ENCODE measurements at places on chromosomes 7 and 10.

DNA sequence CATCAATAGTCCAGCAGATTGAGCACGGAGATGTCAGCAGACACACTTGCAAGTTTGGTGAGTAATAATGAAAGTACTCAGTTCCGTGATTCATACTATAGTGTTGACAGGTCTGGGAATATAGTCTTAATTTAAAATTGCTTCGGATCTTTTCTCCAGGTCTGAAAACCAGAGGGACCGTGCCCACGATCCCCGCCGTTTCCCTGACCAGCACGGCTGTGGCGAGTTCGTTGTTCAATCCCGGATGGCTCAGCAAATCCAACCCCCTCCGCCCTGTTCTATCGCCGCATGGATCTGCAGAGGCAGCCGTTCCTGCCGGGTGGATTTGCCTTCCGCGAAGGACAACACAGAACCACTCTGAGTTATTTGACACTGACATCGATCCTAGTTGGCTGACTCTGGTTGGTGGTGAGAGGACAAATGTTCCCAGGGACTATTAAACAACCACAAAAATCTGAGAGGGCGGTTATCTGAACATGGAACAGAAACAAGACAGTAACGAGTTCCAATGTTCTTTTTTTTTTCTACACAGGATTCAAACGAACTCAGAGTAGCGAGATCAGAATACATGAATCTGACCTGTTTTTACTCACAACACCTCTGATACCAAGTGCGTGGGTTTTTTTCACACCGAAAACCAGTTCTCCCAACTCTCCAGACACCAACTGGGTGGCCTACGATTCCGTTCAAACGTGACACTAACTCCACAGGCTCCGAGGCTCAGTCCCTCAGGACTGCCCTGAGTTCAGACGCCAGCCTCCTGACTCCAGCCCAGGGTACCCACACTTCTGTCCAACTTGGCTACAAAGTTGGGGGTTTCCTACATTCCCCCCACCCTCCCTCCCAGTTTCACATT is 52.7 kb downstream of the RBM17 start:
- no peak for DNase-seq

DNA sequence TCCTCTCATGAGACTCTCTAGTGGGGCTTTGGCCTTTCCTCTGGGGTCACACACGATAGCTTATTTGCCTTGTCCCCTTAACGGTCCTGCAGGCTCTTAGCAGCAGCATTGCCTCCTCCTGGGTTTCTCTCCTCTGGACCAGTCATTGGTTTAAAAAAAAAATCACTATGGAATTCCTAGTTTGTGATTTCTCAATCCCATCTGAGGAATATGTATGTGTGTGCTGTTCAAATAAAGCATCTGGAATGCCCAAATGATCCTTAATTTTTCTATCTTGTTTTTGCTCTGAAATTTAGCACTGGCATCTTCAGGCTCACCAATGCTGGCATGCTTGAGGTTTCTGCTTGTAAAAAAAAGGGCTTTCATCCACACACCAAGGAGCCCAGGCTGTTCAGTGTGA is 30.5 kb downstream of the ACTA2 start:
- no peak for DNase-seq

DNA sequence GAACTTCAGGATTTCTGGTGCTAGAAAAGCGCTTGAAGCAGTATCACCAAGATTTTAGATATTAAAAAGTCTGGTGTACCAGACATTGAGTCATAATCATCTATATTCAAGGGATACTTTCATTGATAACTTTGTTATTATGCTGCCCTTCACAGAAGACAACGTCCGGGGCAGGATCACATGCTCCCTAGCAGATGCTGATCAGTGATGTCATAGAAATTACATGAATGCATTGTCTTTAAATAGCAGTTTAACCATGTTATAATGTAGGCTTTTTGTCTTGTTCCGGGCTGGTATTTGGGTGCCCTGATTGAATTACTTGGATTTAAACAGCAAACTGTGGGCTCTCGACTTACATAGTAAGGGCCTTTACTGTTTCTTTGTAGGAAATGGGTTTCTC is 54.0 kb downstream of the VWA2 start:
- no peak for DNase-seq

DNA sequence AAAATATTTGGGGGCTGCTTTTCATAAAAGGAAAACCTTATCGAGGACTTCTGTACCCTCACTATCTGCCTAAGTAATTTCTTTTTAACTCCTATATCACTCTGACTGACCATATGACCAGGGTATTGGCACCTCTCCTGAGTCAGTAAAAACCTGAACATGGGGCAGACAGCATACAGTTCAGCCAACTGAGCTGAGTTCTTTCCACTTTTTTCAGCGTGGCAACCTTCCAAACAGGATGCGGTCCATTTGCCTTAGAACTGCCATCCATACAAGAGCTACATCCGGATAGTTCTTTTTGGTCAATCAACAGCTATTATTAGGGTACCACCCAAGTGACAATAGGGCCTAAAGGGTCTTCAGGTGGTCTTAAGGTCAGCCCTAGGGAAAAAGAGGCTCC is 122.6 kb downstream of the MARCHF5 start:
- no peak for DNase-seq

DNA sequence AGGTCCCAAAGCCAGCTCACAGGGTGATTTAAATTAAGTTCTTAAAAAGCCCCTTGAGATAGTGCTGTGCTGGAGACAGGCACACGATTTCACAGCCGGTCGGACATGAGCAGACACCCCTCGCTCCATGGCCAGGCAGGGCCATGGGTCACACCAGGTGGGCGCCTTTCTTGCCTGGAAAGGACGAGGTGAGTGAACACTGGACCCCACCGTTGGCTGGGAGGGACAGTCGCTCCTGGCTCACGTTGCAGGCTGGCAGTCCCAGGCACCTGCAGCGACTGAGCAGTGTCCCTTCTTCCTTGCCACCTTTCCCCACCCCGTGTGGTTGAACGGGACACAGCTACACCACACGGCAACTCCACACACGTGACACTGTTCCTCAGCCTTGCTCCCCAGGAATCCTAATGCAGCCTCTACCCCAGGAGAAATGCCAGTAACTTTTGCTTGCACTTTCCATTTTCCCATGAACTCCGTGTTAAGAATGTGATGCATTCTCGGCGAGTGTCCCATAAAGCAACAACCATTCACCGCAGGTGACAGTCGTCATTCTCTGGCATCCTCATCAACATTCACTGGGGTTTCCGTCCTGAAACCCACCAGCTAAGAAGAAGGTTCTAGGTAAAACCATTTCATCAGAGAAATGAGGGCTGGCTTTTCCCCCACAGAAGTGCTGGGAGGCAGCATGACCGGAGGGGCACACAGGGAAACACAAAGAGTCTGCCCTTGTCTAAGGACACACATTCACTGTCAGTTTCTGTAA is 217.4 kb downstream of the ZMYND11 start:
- DNase-seq, result no peak

DNA sequence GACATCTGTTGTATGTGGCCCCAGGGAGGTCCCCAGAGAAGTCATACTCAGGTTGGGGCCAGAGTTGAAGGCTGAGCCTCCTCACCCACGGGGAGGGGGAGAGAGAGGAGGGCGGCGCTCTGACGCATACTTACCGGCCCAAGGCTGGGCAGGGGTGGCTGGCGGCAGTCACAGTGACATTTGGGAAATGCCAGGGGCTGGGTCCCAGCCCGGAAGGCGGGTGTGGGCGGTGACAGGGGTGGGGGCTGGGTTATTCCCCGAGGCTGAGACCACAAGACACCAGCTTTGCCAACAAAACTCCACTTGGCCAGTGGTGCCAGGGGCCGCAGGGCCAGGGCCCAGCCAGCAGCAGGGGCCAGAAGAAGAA is 41.1 kb downstream of the RASGEF1A start:
- no peak for DNase-seq

GRCh38 chr10:128032466-128032865 is 93.8 kb downstream of the MKI67 start:
- no peak for DNase-seq

- DNase-seq, result no peak
Measured at GRCh38 chr10:29023678-29024077, 265.2 kb upstream of the LYZL1 start.

GRCh38 chr7:117997862-117998825 is 124.9 kb upstream of the CTTNBP2 start:
- DNase-seq, result no peak

GRCh38 chr7:35038354-35038753 is 1.1 kb upstream of the DPY19L1 start:
- DNase-seq, result no peak

- DNase-seq, result no peak
Measured at GRCh38 chr7:106367664-106368063, 82.9 kb upstream of the NAMPT start.

DNA sequence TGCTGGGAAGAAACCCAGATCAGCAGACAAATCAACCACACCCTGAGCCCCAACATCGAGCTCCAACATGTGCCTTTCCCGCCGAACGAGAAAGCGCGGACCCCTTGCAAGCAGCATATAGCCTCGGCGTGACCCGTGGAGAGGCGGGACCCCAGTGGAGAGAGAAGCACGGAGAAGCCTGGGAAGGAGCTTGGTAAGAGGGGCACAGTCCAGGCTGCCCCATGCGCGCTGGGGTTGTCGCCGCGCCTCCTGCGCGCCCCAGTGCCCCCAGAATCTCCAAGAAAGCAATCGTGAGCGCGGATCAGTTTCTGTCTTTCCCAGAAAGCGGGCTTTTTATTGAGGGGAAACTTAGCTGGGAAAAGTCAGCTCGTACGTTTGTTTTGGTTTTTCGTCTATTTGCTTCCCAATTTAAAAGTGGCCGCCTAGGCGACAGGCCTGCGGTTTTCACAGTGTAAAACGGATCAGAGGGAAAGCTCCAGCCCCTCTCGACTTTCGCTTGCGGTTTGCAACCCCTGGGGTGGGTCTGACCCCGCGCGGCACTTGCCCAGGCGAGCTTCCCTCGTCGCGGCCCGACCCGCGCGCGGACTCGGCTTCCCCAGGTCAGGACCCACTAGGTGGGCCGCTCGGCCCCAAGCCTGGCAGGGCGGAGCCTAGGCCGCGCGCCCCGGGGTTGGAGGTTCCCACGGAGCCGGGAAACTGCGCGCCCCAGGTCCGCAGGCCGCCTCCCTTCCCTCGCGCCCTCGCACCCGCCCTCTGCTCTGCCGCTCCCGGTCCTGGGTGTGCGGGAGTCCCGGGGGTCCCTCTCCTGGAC is 31.1 kb downstream of the SKIDA1 start:
- peak; percentile 66 for DNase-seq

- no peak for DNase-seq
Measured at GRCh38 chr10:71363936-71364335, 32.8 kb upstream of the CDH23 start.

DNA sequence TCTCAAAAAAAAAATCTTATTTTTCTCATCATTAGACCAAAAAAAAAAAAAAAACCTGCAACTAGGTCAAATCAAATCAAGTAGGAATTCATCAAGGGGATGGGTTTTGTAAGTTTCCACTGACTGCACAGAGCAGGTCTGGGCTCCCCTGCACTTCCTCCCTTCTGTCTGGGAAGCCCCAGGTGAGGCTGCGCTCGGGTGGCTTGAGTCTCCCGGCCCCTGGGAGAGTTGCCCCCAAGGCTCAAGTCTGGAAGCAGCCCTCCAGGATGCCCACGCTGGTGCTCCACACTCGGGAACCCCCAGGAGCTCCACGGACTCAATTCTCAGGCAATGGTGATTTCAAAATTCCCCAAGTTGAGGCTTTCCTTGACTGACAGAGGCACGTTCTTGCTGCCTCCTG is 41.7 kb upstream of the RBM33 start:
- DNase-seq, result no peak

GRCh38 chr10:89332123-89332633 is 4.4 kb downstream of the IFIT3 start:
- peak; percentile 34 for DNase-seq

Measured in A673 (cell line).